Gastrocnemius medialis (tissue), 4 donors: ENCODE measurements at places on chromosomes 16 and 17. TPM values are rescaled to one million over a fixed set of nuclear protein-coding genes. Genes with fewer than 3 reads are reported as not detected.

GRCh38 chr17:21177854-21178600 is 35.9 kb downstream of the TMEM11 start:
- no peak for DNase-seq

GRCh38 chr17:8941520-8941919 is 24.0 kb downstream of the PIK3R5 start:
- DNase-seq, result no peak

- no peak for DNase-seq
Measured at GRCh38 chr17:35537601-35538141, at the start of gene SLFN12L. SLFN12L (minus strand) TSS chr17:35537678; CDS start chr17:35522364, 15,314 bp downstream.

PIRT gene
- total RNA-seq, result not detected

GRCh38 chr16:85991856-85992255 is 92.9 kb downstream of the IRF8 start:
- no peak for DNase-seq

MT4 gene
- not detected for total RNA-seq

DNA sequence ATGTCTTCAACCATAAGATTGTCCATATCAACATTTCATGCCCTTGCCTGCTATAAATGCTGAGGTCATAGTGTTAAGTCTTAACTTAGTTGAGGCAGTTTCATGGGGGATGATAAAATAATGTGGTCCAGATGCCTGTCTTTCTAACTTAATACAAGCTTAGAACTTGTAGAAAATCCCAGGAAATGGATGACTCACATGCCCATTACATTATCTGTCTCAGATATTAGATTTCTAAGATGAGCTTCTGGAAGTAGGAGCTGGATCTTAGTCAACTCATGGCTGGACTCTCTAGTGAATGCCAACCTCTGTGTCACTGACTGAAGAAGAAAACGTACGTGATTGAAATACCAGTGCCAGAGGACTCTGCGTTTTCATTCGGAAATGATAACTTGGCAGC is 797.5 kb upstream of the EEF2KMT start:
- no peak for DNase-seq

GRCh38 chr17:44904001-44904984 is 5.0 kb upstream of the EFTUD2 start:
- no peak for DNase-seq

DNA sequence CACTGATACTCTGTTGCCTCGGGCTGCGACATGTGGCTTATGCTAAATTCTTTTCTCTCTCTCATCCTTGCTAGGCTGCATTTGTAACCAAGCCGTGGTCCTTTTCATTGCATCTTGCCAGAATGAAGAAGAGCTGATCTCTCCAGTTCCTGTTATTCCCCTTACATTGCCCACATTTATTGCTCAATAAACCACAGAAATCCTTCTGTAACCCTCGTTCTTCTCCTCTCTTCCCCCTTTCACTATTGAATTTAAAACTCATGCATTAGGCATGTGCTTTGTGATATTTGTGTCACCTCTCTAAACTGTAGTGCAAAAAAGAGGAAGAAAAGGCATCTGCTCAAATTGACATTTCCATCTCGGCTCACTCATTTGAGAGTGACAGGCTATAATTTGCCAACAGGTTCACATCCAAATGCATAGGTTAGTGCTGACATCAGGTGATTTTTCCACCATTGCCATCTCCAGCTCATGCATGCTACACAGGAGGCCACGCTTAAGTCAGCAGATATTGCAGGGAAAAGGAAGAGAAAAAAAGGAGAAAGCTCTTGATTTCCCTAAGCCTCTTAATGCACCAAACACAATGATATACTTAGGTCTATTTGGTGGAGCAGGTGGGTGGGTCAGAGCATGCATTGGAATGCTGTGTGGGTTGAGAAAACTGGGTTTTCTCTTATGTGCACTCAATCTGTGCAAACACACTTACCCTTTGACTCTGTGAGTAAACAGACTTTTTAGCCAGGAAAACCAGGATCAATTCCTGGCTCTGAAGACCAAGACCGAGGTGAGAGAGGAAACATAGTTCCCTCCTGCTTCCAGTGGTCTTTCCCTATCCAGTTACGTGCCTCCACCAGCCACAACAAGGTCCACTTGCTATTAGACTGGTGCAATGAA is 642.7 kb downstream of the HS3ST4 start:
- no peak for DNase-seq

- no peak for DNase-seq
Measured at GRCh38 chr17:28524476-28525424, 18.6 kb downstream of the FOXN1 start.
